ENCODE measurements at places on chromosomes 2 and 18.

DNA sequence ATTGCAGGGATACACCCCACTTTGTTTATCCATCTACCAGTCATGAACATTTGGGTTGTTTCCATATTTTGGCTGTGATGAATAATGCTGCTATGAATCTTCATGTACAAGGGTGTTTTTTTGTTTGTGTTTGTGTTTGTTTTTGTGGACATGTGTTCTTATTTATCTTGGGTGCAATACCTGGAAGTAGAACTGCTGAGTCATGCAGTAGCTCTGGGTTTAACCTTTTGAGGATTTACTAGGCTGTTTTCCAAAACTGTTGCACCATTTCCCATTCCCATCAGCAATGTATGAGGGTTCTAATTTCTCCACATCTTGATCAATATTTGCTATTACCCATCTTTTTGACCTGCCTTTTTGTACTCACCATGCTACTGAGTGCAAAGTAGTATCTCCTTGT, 140.0 kb upstream of the CYP1B1 start:
- no peak for DNase-seq

- DNase-seq: no peak
These were observed 37.0 kb upstream of the MPP4 start for GRCh38 chr2:201735486-201735885.

GRCh38 chr2:45781464-45781811, 130.0 kb downstream of the PRKCE start:
- DNase-seq: no peak

DNA sequence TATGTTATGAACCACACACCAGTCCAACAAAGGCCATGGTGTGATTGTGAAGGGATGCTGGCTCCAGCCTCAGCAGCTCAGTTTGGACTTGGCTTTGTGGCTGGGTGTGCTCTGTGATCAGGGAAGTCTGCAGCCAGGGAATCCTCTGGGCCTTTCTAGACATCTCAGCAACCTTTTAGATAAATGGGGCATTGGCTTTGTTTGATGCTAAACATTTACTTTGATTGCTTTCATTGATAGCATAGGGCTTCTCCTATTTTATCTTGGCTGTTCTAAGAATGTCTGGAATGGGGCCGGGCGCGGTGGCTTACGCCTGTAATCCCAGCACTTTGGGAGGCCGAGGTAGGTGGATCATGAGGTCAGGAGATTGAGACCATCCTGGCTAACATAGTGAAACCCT, 104.5 kb downstream of the VAPA start:
- no peak for DNase-seq

GRCh38 chr2:2014251-2014771, 270.0 kb upstream of the PXDN start:
- no peak for DNase-seq

GRCh38 chr18:8224576-8224975, 384.7 kb upstream of the RAB12 start:
- no peak for DNase-seq

DNA sequence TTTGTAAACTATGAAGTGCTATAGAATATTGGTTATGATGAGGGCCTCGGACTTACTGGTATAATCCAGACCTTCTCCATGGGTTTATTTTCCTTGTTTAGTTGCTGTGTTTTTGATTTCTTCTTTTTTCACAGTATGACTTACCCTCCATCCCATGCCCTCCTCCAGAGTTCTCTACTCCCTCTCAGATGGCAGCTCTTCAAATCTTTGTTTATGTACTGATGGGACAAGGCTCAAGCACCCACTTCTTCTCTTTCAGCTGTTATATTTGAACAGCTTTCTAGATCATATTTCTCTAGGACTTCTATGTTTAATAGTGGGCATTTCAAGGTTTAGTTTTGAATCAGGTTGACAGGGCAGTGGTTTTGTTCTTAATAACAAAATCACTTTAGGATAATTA, 43.9 kb downstream of the CLIP4 start:
- no peak for DNase-seq

GRCh38 chr2:118492335-118492734, 355.1 kb downstream of the EN1 start:
- DNase-seq: no peak

DNA sequence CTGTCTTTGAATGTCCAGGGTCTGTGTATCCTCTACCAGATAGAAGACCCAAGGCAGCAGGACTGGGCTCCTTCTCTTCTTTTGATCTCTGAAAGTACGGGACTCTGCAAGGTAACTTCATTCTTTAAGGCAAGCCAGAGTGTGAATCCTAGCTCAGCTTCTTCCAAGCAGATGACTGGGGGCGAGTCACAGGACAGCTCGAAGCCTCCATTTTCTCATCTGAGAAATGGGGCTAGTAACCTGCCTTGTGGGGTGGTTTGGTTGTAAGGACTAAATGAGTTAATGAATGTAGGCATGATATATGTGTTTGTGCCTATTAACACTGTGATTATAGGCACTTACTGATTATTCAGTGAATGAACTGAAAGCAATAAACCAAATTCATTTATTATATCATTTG, 46.7 kb downstream of the DGKD start:
- DNase-seq: no peak

Measured in activated naive CD4-positive, alpha-beta T cell treated with anti-CD3 and anti-CD28 coated beads, Interleukin-2, amount 50 U/mL, for 16 hours (primary cell).